ENCODE measurements at places on chromosomes 4 and X.

DNA sequence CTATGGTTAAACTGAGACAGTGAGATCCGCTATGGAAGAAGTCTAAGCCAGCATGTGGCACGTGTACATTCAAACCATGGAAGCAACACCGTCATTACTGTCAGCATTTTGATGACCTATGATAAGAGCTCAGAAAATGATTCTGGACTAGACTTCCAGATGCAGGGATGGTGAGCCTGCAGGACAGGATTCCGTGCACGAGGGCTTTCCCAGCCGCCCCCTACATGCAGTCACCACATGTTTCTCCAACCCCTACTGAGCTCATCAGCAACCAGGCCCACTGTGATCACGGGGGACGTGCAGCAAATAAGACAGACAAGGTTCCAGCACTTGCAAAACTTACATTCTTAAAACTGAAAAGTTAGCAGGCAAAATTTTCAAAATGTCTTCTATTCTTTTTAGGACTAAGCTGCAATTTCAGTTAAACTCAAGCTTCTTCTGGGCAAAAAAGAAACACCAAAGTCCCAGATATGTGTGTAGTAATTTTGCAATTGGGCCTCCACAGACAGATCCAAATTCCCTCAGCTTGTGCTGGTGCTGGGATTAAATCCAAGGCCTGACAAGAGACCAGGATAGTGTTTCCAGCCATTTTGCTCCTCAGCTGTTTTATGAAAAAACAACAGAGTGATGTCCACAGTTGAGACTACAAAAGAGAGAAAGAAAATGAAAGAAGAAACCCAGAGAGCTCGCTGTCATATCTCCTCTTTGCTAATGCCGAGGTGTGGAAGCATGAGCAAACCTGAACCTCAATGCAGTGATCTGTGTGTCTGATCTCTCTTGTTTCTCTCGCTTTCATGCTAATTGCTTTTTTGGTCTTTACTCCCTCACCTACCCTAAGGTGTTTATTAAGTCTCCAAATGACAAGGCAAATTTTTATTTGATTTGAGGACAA lies 118.2 kb downstream of the AFAP1 start:
- no peak for DNase-seq

GRCh38 chr4:87130985-87131703 lies 89.3 kb downstream of the KLHL8 start:
- no peak for DNase-seq

DNA sequence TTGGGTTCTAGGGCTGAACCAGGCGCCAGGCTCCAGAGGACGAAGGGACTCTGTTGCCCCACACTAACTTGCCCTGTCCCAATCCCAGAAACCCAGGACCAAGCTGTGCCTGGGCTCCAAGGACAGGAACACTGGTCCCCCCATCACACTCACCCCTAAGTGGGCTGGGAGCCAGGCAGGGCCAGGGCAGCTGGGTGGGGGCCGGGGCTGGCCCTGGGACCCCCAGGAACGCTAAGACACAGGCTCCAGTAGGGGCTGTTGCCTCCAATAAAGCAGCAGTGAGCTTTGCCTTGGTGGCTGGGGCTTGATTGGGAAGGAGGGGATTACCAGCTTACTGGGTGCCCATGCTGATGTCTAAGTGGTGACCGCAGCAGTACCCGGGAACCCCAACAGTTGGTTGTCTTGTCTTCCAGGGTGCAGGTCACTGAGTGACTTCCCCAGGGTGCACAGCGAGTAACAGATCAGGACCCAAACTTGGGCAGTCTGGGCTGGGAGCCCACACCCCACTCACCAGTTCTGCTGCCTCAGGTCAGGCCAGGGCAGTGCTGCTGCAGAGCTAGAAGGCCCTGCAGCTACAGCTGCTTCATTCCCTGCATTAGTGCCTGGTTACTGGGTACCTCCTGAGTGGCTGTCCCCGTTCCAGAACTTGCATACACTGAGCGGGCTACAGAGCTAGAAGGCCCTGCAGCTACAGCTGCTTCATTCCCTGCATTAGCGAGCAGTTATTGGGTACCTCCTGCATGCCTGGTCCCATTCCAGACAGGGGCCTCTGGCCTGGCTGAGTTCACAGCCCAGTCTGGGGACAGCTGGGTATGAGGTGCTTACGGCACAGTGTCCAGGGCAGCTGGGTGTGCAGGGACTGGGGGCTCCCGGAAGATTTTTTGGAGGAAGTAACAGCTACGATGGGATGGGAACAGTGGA lies 9.4 kb upstream of the ADD1 start:
- no peak for DNase-seq

GRCh38 chrX:104987063-104987462 lies 233.4 kb downstream of the TEX13A start:
- peak; percentile 1 for DNase-seq

DNA sequence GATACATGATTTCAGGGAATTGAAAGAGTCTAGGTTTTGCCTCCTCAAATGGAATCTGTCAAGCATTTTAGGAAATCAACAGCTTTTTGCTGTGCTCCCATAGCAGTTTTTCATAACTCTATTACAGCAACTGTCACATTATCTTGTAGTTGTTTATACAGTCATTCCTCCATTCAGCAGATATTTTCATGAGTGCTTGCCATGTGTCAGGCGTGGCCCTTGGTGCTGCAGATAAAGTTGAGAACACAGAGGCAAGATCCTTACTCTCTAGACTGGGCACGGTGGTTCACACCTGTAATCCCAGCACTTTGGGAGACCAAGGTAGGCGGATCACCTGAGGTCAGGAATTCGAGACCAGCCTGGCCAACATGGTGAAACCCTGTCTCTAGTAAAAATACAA lies 67.3 kb downstream of the MCUB start:
- DNase-seq, result no peak
